Smooth muscle cell of the brain vasculature (primary cell): ENCODE measurements at places on chromosomes 5 and 9.

- no peak for DNase-seq
Measured at GRCh38 chr5:168528521-168529373, at the start of gene FBLL1. Gene FBLL1 (plus strand): TSS chr5:168529305. CDS start chr5:168529505, 200 bp downstream.

GRCh38 chr9:113785334-113785733, 90.8 kb upstream of the ZNF618 start:
- no peak for DNase-seq

- DNase-seq: no peak
Measured at GRCh38 chr5:151383011-151383410, 35.7 kb upstream of the SLC36A2 start.

- no peak for DNase-seq
Measured at GRCh38 chr5:20158006-20158405, 170.0 kb upstream of the CDH18 start.

DNA sequence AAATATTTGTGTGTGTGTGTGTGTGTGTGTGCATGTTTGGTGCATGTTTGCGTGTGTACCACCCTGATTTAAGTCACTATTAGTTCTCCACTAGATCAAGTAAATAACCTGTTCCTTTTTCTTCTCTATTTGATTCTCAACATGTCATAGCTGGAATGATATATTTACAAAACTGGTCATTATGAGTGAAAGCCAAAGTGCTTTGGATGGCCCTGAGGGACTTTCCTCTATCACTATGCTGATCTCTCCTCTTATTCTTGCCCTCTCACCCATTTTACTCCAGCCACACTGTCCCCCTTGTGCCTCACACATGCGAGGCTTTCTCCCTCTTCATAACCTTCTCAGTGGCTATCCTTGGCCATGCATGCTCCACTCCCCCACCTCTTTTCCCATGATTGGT, 144.6 kb upstream of the NMUR2 start:
- no peak for DNase-seq

DNA sequence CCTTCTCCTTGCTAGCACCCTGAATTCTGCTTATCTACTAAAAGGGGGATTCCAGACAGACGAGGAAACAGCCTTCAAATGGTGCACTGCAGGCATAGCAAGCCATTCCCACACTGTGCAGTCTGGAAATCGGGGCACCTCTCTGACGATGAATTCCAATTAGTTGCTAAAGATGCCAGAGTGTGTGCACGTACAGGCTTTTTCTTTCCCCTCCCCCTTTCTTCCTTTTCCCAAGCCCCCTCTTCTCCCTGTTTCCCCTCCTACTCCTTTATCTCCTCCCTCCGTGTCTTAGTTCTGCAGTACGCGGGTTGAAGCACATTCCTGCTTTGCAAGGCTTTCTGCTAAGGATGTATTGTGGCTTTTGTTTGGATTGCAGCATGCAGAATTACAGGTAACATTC, at the start of gene GPR21:
GPR21 (plus strand) TSS at position 316 of the 400 bp plus-strand sequence. CDS start 900 bp downstream, outside the sequence.
- no peak for DNase-seq
